K562 (cell line): ENCODE measurements at places on chromosomes 7 and 10. TPM values are rescaled to one million over a fixed set of nuclear protein-coding genes. Genes with fewer than 3 reads are reported as not detected.

- H3K4me3 ChIP-seq, result no peak overlapping the region
- no peaks in the 10 kb centered on the region for H3K4me1 ChIP-seq
- H3K36me3 ChIP-seq, result no peaks in the 10 kb centered on the region
- H3K27ac ChIP-seq, result no peak overlapping the region
- no peaks in the 10 kb centered on the region for H3K27me3 ChIP-seq
These were observed 332.1 kb upstream of the MAGI2 start for GRCh38 chr7:79785556-79785955.

GRCh38 chr10:123997486-123998196 lies 95.8 kb downstream of the CHST15 start:
- no peaks in the 10 kb centered on the region for H3K36me3 ChIP-seq
- no peak for DNase-seq
- no peak overlapping the region for H3K27ac ChIP-seq
- H3K27me3 ChIP-seq, result no peaks in the 10 kb centered on the region; the same call in 1 of the 2 replicates
- H3K4me3 ChIP-seq, result no peak overlapping the region

DNA sequence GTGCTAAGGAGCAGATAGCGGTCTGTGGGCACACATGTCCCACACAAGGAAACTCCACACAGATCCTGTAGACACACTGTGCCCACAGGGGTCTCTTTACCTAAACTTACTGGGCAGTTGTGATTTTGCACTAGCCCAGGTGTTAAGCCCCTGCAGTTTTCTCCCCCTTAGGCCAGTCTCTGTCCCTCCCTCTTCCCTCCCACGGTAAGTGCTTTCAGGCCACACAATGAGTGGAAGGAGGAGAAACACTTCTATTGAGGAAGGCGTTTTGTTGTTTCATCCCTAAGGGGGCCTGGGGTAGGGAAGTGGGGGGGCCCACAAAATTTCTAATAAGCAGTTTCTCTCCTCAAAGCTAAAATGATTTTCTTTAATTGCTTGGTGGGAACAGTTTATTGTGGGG lies 51.4 kb downstream of the FBXW4 start:
- H3K4me3 ChIP-seq, result no peak overlapping the region
- H3K36me3 ChIP-seq, result no peaks in the 10 kb centered on the region
- no peak for DNase-seq

GRCh38 chr10:131021969-131022368 lies 289.6 kb downstream of the TCERG1L start:
- DNase-seq, result no peak
- no peaks in the 10 kb centered on the region for H3K36me3 ChIP-seq
- H3K27ac ChIP-seq, result no peak overlapping the region
- H3K27me3 ChIP-seq, result no peaks in the 10 kb centered on the region; the same call in 1 of the 2 replicates
- no peaks in the 10 kb centered on the region for H3K4me1 ChIP-seq

- DNase-seq, result peak; percentile 2
- H3K4me3 ChIP-seq, result no peak overlapping the region
- H3K4me1 ChIP-seq, result no peaks in the 10 kb centered on the region
- no peak overlapping the region for H3K27ac ChIP-seq
- no peaks in the 10 kb centered on the region for H3K36me3 ChIP-seq
These were observed 2.4 kb upstream of the PTN start for GRCh38 chr7:137345799-137346449.

The PLXNA4 gene
- 0.04 and 0.09 TPM in 2 replicates for total RNA-seq

The BMPER gene
- total RNA-seq, result not detected in 2 replicates

The AVL9 gene
- 51.7 and 66.2 TPM in 2 replicates for total RNA-seq

DNA sequence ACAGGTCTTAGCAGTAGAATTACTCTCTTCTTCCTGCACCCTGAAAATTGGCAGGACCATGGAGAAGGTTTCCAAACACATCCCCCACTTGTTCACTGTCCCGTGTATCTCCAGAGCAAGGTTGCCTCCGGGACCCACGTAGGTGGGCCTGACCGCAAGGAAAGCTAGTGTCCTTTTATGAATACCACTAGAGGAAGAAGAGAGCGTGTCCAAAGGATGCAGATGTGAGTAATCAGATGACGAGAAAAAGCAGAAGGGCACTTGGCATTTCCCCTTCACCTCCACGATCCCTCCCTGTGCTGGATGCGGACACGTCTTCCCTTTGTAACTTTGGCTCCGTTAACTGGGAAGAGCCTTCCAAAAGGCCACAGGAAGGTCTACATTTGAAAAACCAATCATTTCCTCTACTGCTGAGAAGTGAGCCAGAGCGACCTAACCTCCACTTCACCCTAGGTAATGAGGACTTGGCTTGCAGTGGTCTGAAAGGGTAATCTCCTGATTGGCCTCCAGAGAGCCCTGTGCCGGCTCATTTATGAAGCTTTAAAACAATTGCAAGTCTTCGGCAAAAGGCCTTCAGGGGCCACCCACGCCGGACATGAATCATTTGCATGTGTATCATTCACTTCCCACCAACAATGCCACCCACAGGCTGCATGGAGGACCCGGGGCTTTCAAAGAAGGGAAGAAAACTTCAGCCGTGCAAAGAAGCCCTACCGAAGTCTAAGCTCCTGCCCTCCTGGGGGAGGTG lies 55.4 kb downstream of the LYZL1 start:
- no peak overlapping the region for H3K4me3 ChIP-seq
- H3K27ac ChIP-seq, result no peak overlapping the region
- peaks cover 2% of the 10 kb centered on the region; the same call in 1 of the 3 replicates for H3K27me3 ChIP-seq
- no peak for DNase-seq
- no peaks in the 10 kb centered on the region for H3K36me3 ChIP-seq

The MYL10 gene
- not detected in 2 replicates for total RNA-seq

The JMJD1C gene
- total RNA-seq, result 46.0 and 47.2 TPM in 2 replicates

The SPDYE16 gene
- total RNA-seq, result 0.13 TPM in 1 of 2 replicates, not detected in the other

GRCh38 chr10:1368842-1369171 lies 312.6 kb downstream of the WDR37 start:
- no peaks in the 10 kb centered on the region for H3K4me1 ChIP-seq
- H3K4me3 ChIP-seq, result no peak overlapping the region
- peak; percentile 69 for DNase-seq
- H3K27ac ChIP-seq, result no peak overlapping the region

The CRYGN gene
- not detected in 2 replicates for total RNA-seq

DNA sequence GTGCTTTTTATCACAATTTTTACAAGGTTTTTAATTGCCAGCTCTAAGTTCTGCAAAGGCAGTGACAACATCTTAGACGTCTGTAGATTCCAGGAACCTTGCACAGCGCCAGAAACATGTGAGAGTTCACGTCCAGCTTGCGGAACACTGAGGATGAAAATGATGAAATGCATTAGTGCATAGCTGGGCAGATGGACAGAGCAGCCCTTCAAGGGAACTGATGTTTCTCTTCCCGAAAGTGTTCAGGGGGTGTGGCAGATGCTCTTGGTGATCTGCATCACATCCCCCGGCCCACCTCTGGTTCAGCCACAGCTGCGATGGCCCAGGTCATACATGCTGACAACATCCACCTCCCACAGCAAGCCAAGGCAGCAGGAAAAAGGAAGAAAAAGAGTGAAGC lies 40.9 kb downstream of the ITIH5 start:
- no peaks in the 10 kb centered on the region for H3K27me3 ChIP-seq
- H3K27ac ChIP-seq, result no peak overlapping the region
- no peaks in the 10 kb centered on the region for H3K36me3 ChIP-seq
- no peaks in the 10 kb centered on the region for H3K4me1 ChIP-seq
- H3K4me3 ChIP-seq, result no peak overlapping the region

- no peaks in the 10 kb centered on the region for H3K4me1 ChIP-seq
- H3K4me3 ChIP-seq, result no peak overlapping the region
- DNase-seq, result no peak
- no peak overlapping the region for H3K27ac ChIP-seq
- H3K27me3 ChIP-seq, result no peaks in the 10 kb centered on the region
- no peaks in the 10 kb centered on the region for H3K36me3 ChIP-seq
These were observed 136.5 kb downstream of the NEUROD6 start for GRCh38 chr7:31204071-31204470.

The PRSS37 gene
- total RNA-seq, result not detected in 2 replicates

The UCMA gene
- not detected in 2 replicates for total RNA-seq

The PNLIP gene
- 0.69 and 1.1 TPM in 2 replicates for total RNA-seq

The ASIC3 gene
- 2.9 and 3.2 TPM in 2 replicates for total RNA-seq

DNA sequence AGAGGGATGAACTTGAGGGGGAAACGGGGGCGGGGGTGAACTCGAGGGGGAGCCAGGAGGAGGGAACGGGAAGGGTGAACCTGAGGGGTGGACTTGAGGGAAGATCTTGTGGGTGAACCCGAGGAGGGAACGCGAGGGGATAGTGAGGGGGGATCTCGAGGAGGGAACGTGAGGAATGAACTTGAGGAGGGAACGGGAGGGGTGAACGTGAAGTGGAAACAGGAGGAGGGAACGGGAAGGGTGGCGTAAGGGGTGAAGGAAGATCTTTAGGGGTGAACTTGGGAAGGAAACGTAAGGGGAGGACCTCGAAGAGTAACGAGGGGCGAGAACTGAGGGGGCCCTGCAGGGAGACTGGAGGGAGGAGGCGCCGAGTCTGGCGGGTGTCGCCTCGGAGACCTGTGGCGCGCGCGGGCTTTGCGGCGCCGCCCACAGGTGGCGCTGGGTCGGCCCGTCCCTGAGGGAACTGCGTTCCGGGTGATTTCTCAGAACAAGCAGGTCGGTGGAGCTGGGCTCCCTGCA lies 651 bp downstream of the MYO3A start:
- H3K4me1 ChIP-seq, result peaks cover 13% of the 10 kb centered on the region
- peak; percentile 10 for DNase-seq
- no peak overlapping the region for H3K4me3 ChIP-seq
- H3K27me3 ChIP-seq, result no peaks in the 10 kb centered on the region
- no peaks in the 10 kb centered on the region for H3K36me3 ChIP-seq
- no peak overlapping the region; the same call in 2 of the 3 replicates for H3K27ac ChIP-seq

- no peaks in the 10 kb centered on the region for H3K36me3 ChIP-seq
- H3K27ac ChIP-seq, result no peak overlapping the region
- H3K4me1 ChIP-seq, result no peaks in the 10 kb centered on the region
These were observed 109.3 kb downstream of the SEMA3C start for GRCh38 chr7:80809545-80809944.

DNA sequence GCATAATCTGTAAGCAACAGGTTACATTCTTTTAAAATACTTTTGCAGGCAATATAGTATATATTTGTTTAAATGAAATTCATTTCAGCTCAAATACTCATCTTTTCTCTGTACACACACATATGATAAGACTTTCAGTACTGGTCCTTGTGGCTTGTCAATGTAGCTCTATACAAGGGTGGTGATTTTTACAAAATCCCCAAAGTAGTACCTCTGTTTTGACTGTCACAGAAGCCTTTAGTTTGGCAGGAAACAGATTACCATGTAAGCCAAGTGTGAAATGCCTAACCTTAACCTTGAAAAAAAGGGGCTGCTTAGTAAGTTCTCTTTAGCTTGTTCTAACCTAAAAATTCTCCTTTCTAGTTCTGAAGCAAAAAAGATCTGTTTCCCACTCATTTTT lies 87.9 kb downstream of the KCND2 start:
- DNase-seq, result no peak
- no peaks in the 10 kb centered on the region for H3K36me3 ChIP-seq
- H3K27me3 ChIP-seq, result no peaks in the 10 kb centered on the region
- no peak overlapping the region for H3K4me3 ChIP-seq

DNA sequence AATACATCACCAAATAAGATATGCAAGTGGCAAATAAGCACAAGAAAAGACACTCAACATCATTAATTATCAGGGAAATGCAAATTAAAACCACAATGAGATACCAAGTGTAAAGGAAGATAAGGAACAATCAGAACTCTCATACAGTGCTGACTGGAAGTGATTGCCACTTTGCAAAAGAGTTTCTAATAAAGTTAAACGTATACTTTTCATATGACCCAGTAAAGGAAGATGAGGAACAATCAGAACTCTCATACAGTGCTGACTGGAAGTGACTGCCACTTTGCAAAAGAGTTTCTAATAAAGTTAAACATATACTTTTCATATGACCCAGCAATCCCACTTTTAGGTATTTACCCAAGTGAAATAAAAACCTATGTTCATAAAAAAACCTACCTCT lies 12.2 kb upstream of the JMJD1C start:
- no peak overlapping the region for H3K27ac ChIP-seq
- no peaks in the 10 kb centered on the region for H3K36me3 ChIP-seq
- no peaks in the 10 kb centered on the region; the same call in 1 of the 2 replicates for H3K4me1 ChIP-seq
- no peak overlapping the region for H3K4me3 ChIP-seq
- DNase-seq, result no peak

GRCh38 chr10:18760836-18761235 lies 101.6 kb downstream of the ARL5B start:
- no peaks in the 10 kb centered on the region for H3K4me1 ChIP-seq
- H3K4me3 ChIP-seq, result no peak overlapping the region
- no peaks in the 10 kb centered on the region for H3K36me3 ChIP-seq
- no peak overlapping the region for H3K27ac ChIP-seq
- H3K27me3 ChIP-seq, result no peaks in the 10 kb centered on the region
- DNase-seq, result no peak

GRCh38 chr10:44186150-44186549 lies 198.7 kb downstream of the CXCL12 start:
- H3K4me3 ChIP-seq, result no peak overlapping the region
- no peak for DNase-seq
- no peaks in the 10 kb centered on the region for H3K36me3 ChIP-seq

The NODAL gene
- not detected in 2 replicates for total RNA-seq

The PLEKHS1 gene
- not detected in 2 replicates for total RNA-seq

The RET gene
- 0.04 TPM in 1 of 2 replicates, not detected in the other for total RNA-seq
